ENCODE measurements at places on chromosomes 1 and 21.

DNA sequence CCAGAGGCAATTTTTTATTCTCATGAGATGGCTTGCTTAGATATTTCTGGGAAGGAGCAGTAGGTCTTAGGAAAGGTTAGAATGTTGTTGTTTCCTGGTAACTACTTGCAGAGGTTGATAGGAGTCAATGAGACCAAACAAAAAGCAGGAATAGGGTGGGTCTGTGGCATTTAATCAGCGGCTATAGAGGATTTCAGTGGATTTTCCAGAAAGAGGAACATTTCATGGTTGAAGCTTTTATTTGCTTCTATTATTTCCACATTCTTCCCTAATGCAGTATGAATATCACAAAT, 111.3 kb upstream of the PALMD start:
- no peak for DNase-seq

GRCh38 chr1:17915511-17916197, 160.5 kb downstream of the ACTL8 start:
- DNase-seq: no peak

DNA sequence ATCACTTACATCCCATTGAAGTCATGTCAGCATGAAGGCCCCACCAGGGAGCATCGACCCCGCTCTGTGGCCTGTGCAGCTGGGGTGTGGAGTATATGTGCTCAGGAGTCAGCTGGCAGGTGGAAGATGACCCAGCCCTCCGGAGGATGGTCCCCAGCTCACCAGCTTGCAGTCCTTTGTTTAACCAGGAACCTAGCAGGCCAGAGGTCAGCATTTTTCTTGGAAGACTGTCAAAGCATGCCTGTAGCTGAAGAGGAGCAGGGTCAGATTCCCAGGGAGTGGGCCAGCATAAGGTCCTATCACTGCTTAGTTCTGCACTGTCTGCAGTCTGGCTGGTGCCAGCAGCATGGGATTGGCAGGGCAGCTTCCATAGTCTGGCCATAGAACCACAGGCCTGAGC, 12.7 kb downstream of the NFASC start:
- no peak for DNase-seq

DNA sequence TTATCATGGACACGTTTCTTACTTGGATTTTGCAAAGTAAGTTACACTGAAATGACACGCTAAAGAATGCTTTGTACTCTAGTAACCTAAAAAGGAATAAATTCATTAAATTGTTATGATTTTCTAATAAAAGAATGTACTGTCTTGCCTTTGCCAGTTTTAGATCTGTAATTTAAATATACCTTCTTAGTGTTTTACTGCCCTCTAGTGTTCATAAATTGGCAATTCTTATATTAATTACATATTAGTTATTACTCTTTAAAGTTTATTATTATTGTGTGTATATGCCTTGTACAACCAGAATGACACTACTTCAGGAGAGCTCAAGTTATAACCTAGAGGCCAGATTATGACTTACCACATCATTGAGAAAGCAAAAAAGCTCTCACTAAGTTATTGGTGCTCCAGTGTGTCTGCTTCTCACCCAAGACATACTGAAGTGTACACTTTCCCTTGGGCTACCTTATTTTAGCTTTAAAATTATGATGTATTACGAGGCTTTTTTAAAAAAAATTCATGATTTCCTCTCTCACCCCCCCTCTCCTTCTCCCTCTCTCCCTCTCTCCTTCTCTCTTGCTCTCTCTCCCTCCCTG, 169.9 kb downstream of the HS2ST1 start:
- DNase-seq: no peak

- no peak for DNase-seq
Measured at GRCh38 chr1:63821091-63822005, 47.5 kb downstream of the ROR1 start.

- DNase-seq: no peak
Measured at GRCh38 chr1:191261111-191261510, 783.4 kb upstream of the BRINP3 start.

- DNase-seq: no peak
Measured at GRCh38 chr1:6483761-6484117, 7.7 kb downstream of the PLEKHG5 start.

DNA sequence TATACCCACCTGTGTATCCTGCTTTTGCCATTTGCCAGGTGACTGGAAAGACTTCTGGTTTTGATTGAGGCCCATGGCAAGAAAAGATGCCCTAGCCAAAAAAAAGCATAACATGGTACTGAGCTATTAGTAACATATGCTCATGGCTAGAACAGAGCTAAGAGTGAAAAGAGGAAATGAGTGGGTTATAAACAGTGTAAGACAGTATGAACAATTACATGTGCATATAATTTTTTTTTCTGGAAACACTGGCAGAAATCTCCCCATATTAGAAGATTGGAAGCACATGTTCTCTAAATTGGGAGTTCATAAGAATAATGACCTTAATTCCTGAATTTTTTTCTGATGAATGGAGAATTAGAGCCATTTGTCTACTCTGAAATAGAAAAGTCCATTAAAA, 41.2 kb upstream of the PDC start:
- DNase-seq: no peak

DNA sequence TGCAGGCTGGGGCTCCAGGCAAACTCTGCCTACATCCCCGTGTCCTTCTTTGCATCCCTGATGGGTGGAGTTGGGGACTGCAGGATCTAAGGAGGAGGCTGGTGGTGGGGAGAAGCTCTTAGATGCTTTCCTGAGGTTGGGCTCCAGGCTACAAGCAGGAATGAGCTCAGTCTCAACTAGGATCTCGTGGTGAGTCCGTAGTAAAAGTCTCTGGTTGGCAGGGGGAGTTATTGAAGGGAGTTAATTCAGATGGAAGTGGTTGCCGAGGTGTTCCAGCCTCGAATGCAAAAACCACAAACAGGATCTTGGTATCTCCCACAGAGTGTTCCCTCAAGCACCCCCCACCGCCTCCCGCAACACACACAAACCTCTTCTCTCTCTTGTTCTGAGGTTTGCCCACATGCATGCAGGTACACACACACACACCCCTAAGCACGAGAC, 35.0 kb downstream of the TMCC2 start:
- DNase-seq: no peak

GRCh38 chr1:100624886-100625610, 87.1 kb downstream of the GPR88 start:
- no peak for DNase-seq

DNA sequence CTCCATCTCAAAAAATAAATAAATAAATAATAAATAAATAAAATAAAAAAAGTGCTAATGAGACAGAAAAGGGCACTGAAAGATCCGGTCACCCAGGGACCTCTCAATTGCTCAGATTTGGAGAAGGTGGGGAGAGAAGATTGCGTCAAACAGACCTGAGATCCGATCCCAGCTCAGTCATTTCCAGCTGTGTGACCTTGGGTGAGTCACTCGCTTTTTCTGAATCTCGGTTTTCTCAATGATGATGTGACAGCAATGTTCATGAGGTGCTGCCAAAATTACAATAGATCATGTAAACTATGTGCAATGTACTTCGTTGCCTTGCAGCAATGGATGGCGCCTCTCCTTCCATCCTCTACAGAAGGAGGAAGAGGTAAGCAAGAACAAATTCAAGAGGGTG, 11.1 kb upstream of the MEF2D start:
- DNase-seq: no peak

GRCh38 chr1:46577671-46578070, 26.2 kb upstream of the KNCN start:
- no peak for DNase-seq

GRCh38 chr1:10691740-10692125, 104.7 kb downstream of the CASZ1 start:
- no peak for DNase-seq

GRCh38 chr1:163781146-163781545, 459.4 kb downstream of the NUF2 start:
- no peak for DNase-seq

DNA sequence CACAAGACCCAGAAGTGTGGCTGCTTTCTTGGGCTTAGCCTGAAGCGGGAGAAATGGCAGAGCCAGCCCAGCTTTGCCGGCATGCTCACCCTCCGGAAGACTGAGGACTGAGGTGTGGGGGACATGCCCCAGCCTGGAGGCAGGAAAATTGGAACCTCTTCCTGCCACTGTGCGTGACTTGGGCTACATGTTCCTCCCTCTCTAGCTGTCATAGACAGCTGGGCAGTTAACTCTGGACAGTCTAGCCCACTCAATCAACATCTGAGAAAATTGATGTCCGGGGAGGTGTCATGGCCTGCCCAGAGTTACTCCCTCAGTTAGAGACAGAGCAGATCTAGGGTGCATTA, 59.7 kb downstream of the UBE2T start:
- no peak for DNase-seq

GRCh38 chr1:172682812-172683211, 23.9 kb downstream of the FASLG start:
- no peak for DNase-seq

- no peak for DNase-seq
Measured at GRCh38 chr21:42061195-42061985, 9.7 kb upstream of the UMODL1 start.

DNA sequence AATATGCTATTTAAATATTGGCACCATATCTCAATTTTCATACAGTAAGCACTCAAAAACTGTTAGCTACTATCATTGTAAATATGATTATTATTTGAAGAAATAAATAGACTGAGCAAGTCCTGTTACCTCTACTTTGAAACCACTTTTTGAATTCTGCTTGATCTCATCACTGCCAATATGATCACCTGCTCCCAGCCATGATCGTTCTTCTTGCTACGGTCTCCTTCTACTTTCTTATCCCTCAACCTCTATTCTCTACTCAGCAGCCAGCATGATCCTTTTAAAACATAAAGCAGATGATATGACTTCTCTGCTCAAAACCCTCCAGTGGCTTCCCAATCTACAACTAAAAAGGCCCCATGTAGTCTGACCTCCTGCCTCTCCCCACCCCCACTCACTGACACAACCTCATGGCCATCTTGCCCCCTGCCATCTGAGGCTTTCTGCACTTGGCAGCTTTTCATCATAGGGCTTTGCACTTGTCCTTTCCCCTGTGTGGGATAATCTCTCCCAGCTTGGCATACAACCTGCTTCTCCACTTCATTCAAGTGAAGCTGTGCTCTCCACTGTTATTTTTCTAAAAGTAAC, 27.2 kb downstream of the CD34 start:
- no peak for DNase-seq

DNA sequence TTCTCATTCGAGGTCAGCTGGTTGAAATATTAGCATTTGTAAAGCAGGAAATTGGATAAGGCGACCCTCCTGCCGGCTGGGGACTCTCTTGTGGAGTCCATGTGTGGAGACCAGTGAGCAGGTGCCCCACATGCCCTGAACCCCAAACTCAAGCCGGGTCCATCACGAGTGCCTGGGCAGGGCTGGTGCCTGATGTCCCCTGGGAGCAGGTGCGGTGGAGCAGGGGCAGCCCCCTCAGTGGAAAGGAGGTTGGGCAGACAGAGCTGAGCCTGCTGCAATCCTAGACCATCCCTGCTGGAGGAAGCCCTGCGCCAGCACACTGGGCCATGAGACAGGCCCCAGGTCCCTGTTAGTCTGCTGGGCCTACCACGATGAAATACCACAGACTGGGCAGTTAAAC, 395.6 kb downstream of the NPHP4 start:
- DNase-seq: no peak

GRCh38 chr1:9013819-9014218, 12.4 kb downstream of the SLC2A7 start:
- no peak for DNase-seq

DNA sequence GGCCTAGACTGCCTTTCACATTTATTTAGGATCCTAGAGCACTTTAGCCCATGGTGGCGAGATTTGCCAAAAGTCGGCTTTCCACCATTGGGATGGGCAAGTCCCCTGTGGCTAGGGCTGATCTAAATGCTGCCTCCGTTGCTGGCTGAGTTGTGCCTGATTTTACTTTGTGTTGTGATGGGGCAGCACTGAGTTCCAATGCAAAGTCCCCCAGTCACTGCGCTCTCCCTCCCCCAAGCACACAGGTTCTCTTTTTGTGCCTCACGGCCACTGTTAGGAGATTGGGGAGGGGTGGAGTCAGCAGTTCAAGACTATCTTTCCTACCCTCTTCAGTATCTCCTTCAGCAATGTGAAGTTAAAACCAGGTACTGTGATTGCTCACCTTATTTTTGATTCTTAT, 66.7 kb upstream of the COX20 start:
- no peak for DNase-seq

DNA sequence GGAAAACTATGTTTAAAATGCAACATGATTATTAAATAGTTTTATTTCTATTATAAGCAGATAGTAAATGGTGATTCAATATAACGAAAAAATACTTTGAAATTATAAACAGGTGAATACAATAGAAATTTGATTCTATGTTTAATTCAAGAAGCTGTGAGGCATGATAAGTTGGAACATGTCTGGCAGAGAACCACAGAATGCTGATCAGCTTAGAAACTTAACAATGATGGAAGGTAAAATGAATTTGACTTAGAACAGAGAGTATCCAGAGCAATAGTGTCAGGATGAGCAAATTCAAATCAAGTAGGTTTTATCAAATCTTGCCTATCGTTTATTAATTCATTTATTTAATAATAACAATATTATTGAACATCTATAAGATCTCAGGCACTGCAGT, 83.4 kb upstream of the ADGRL4 start:
- DNase-seq: no peak

DNA sequence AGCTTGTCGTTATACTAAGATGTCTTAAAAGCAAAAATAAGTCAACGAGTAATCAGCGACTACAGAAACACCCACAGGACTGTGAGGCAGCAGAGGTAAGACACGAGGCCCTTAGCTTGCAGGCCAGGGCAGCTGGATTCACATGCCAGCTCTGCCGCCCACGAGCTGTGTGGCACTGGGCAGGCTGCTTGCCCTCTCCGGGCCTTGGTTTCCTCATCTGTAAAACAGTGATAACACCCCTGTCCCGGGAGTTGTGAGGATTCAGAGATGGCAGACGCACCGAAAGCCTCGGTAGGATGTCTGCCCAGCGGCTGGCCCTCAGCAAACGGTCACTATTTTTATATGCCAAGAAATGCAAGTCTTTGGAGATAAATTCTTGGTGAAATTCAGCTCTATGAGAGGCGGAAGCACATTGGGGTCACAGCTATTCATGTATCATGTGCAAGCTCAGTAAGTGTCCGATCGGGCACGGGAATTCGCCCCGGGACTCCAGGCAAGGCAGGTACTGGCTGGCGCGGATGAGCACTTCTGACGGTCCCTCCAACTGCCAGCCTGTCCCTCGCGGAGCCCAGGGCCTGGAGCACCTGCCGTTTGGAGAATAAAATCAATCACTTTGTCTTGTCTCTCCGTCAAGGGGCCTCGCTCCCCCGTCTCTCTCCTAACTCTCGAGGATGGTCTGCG, 1.1 kb downstream of the C2CD2 start:
- no peak for DNase-seq
